ENCODE measurements at places on chromosomes 5 and 9. TPM values are rescaled to one million over a fixed set of nuclear protein-coding genes. Genes with fewer than 3 reads are reported as not detected.

DNA sequence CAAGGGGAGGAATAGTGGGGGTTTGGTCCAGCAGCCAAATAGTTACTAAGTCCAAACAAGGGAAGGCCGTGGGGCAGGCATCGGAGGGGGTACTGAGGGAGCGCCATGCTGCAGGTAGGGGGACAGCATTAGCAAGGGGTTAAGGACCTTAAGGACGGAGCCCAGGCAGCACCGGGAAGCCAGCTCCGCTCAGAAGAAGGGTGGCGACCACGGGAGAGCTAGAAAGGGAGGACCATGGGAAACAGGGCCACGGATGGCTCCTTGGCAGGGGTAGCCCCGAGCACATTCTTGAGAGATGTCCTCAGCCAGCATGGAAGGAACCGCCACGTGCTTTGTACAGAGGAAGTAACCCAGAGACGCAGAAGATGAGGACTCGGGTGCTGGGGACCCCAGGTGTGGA lies 76.2 kb upstream of the STXBP1 start:
- peaks cover 57% of the 10 kb centered on the region for H3K4me1 ChIP-seq
- H3K4me3 ChIP-seq = no peak overlapping the region
- peak overlapping the region; percentile 92 for H3K27ac ChIP-seq
- peaks cover 17% of the 10 kb centered on the region for H3K36me3 ChIP-seq

GRCh38 chr5:74199436-74200210 lies 440.9 kb downstream of the ENC1 start:
- H3K36me3 ChIP-seq = no peaks in the 10 kb centered on the region
- H3K27ac ChIP-seq = no peak overlapping the region
- peak; percentile 47 for DNase-seq
- H3K27me3 ChIP-seq = no peaks in the 10 kb centered on the region
- no peak overlapping the region for H3K4me3 ChIP-seq
- H3K4me1 ChIP-seq = no peaks in the 10 kb centered on the region

GRCh38 chr5:167889276-167889675 lies 402.2 kb upstream of the WWC1 start:
- DNase-seq = no peak
- no peaks in the 10 kb centered on the region for H3K4me1 ChIP-seq
- no peak overlapping the region for H3K4me3 ChIP-seq
- no peaks in the 10 kb centered on the region for H3K36me3 ChIP-seq

DNA sequence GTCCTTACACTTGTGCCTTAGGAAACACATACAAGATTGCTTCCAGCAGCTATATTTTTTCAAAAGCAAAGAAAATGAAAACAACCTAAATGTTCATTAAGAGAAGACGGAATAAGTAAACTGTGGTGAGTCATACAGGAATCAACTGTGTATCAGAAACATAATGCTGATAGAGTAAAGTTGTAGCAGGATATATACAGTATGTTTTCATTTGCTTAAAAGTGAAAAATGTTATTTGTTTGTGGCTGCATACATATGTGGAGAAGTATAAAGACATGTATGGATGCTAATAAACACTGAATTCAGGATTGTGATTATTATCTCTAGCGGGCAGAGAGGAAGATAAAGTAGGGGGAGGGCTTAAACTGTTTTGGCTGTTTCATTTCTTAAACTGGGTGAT lies 8.3 kb downstream of the DCTN4 start:
- no peaks in the 10 kb centered on the region for H3K27me3 ChIP-seq
- no peak for DNase-seq
- no peak overlapping the region for H3K27ac ChIP-seq
- peaks cover 10% of the 10 kb centered on the region for H3K36me3 ChIP-seq
- no peak overlapping the region for H3K4me3 ChIP-seq

Gene IL5
- not detected for total RNA-seq

Gene HCN1
- not detected for total RNA-seq

Measured in fibroblast of lung (primary cell).